ENCODE measurements at places on chromosomes 5 and 9.

GRCh38 chr5:27129926-27130325, 91.5 kb upstream of the CDH9 start:
- DNase-seq = no peak

GRCh38 chr5:164742025-164742424, 1236.6 kb downstream of the MAT2B start:
- DNase-seq = no peak

- no peak for DNase-seq
Measured at GRCh38 chr5:14505310-14506139, 76.1 kb upstream of the OTULINL start.

GRCh38 chr9:88661759-88662158, 126.8 kb downstream of the NXNL2 start:
- no peak for DNase-seq

Data from GM12892 (cell line).